Colonic mucosa (tissue), 4 donors: ENCODE measurements at places on chromosomes 2 and 18. TPM values are rescaled to one million over a fixed set of nuclear protein-coding genes. Genes with fewer than 3 reads are reported as not detected.

GRCh38 chr2:166197446-166197845 is 69.6 kb upstream of the SCN1A start:
- DNase-seq: no peak

- no peak for DNase-seq
These were observed 41.4 kb downstream of the THUMPD2 start for GRCh38 chr2:39737661-39738060.

- peak; percentile 79 for DNase-seq
These were observed at the start of gene PLA2R1 for GRCh38 chr2:160062292-160063005. Gene PLA2R1, minus strand, starts transcription at chr2:160062615. Its CDS starts 212 bp downstream, at chr2:160062403.

- DNase-seq: no peak
These were observed 155.6 kb downstream of the TTC27 start for GRCh38 chr2:32783469-32783868.

GRCh38 chr18:69980509-69980908 is 32.8 kb upstream of the CD226 start:
- no peak for DNase-seq

- no peak for DNase-seq
These were observed 312.3 kb downstream of the PRKCE start for GRCh38 chr2:45963816-45964215.

DNA sequence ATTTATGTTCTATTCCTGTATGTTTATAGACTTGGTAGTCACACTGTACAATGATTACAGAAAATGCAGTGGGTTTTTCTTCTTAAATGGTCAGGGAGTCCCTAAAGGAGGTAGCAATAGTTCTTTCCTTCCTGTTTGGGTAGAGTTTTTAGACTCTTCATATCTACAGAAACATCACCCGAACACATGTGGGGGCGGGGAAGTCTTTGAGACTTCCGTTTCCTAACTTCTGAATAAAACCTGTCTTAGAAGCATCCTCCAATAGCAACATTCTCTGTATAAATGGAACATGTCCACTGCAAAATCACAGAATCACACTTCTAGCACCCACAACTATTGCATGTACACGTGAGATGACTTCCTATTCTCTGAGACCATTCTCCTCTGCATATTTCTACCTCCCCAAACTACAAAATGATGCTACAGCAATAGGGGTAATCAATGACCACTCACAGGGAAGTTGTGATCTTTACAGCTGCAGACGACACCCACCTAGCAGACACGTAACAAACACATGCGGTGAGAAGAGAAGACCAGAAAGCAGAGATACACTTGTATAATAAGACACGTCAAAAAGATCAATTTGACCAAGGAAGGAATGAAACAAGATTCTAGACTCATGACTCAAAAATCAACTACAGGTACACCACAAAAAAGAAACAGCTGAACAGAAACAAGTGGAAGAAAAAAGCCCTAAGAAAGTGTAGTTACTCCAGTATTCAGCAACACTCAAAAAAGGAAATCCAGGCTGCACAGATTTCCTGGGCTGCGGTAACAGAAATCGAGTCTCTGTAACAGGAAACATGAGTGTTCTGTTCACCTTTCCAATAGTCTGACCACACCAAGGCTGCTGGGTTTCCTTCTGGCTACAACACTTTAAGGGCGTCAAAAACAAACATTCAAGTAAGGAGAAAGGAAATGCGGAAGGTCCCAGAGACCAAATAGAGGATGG is 120.4 kb downstream of the ZNF516 start:
- DNase-seq: no peak

Gene TRAK2
- total RNA-seq: 50.3 TPM

Gene TTR
- 1.7 TPM for total RNA-seq
